Subcutaneous preadipocyte (primary cell): ENCODE measurements at places on chromosomes 11 and 22. TPM values are rescaled to one million over a fixed set of nuclear protein-coding genes. Genes with fewer than 3 reads are reported as not detected.

GSTT2 gene
- total RNA-seq: 0.73 TPM in 1 of 2 replicates, not detected in the other

ZBED5 gene
- total RNA-seq: 27.6 and 29.9 TPM in 2 replicates

PPP1CA gene
- 169 and 226 TPM in 2 replicates for total RNA-seq

GAL gene
- 0.39 and 1.5 TPM in 2 replicates for total RNA-seq

KCNJ11 gene
- total RNA-seq: not detected in 2 replicates

OR5AN1 gene
- not detected in 2 replicates for total RNA-seq

BATF2 gene
- 0.37 and 0.98 TPM in 2 replicates for total RNA-seq

ALDH3B1 gene
- total RNA-seq: 28.7 and 33.1 TPM in 2 replicates

ZFTA gene
- total RNA-seq: 9.6 and 22.5 TPM in 2 replicates

PATE4 gene
- not detected in 2 replicates for total RNA-seq

RAB36 gene
- total RNA-seq: 5.5 and 7.2 TPM in 2 replicates

PTPN5 gene
- total RNA-seq: not detected in 2 replicates

ANO5 gene
- not detected in 2 replicates for total RNA-seq

PATE2 gene
- 0.20 and 0.37 TPM in 2 replicates for total RNA-seq

SYCE3 gene
- not detected in 2 replicates for total RNA-seq

NADSYN1 gene
- 70.8 and 78.6 TPM in 2 replicates for total RNA-seq

NPAS4 gene
- total RNA-seq: not detected in 2 replicates

PDE3B gene
- 1.8 and 3.3 TPM in 2 replicates for total RNA-seq

IL17RA gene
- total RNA-seq: 7.2 and 7.7 TPM in 2 replicates

ARHGAP20 gene
- 2.0 and 6.2 TPM in 2 replicates for total RNA-seq

RTN4RL2 gene
- total RNA-seq: 0.39 and 1.5 TPM in 2 replicates

CSRP3 gene
- total RNA-seq: not detected in 2 replicates

OR5B17 gene
- not detected in 2 replicates for total RNA-seq

LGR4 gene
- total RNA-seq: 1.8 and 3.7 TPM in 2 replicates

NLRP14 gene
- total RNA-seq: under 0.01 and 0.20 TPM in 2 replicates

RCOR2 gene
- 1.8 and 2.7 TPM in 2 replicates for total RNA-seq

ANKK1 gene
- total RNA-seq: under 0.01 TPM in 1 of 2 replicates, not detected in the other

POU2AF2 gene
- not detected in 2 replicates for total RNA-seq

MYO7A gene
- total RNA-seq: under 0.01 TPM in 1 of 2 replicates, not detected in the other

OR51T1 gene
- not detected in 2 replicates for total RNA-seq

PTGDR2 gene
- total RNA-seq: 1.5 and 9.4 TPM in 2 replicates

POTEH gene
- total RNA-seq: not detected in 2 replicates

BARX2 gene
- not detected in 2 replicates for total RNA-seq

ZP1 gene
- 0.37 and 0.98 TPM in 2 replicates for total RNA-seq

CENPM gene
- 25.6 and 26.5 TPM in 2 replicates for total RNA-seq

MRGPRG gene
- not detected in 2 replicates for total RNA-seq

DGCR6 gene
- total RNA-seq: 0.59 and 1.8 TPM in 2 replicates

AGBL2 gene
- 0.37 and 2.9 TPM in 2 replicates for total RNA-seq

C2CD2L gene
- 1.5 and 4.5 TPM in 2 replicates for total RNA-seq

TBX1 gene
- 7.2 TPM in 1 of 2 replicates, not detected in the other for total RNA-seq
